ENCODE measurements at places on chromosomes 16 and 17.
A peak's percentile ranks its signal among the peaks of the same experiment; 100 is the strongest.

DNA sequence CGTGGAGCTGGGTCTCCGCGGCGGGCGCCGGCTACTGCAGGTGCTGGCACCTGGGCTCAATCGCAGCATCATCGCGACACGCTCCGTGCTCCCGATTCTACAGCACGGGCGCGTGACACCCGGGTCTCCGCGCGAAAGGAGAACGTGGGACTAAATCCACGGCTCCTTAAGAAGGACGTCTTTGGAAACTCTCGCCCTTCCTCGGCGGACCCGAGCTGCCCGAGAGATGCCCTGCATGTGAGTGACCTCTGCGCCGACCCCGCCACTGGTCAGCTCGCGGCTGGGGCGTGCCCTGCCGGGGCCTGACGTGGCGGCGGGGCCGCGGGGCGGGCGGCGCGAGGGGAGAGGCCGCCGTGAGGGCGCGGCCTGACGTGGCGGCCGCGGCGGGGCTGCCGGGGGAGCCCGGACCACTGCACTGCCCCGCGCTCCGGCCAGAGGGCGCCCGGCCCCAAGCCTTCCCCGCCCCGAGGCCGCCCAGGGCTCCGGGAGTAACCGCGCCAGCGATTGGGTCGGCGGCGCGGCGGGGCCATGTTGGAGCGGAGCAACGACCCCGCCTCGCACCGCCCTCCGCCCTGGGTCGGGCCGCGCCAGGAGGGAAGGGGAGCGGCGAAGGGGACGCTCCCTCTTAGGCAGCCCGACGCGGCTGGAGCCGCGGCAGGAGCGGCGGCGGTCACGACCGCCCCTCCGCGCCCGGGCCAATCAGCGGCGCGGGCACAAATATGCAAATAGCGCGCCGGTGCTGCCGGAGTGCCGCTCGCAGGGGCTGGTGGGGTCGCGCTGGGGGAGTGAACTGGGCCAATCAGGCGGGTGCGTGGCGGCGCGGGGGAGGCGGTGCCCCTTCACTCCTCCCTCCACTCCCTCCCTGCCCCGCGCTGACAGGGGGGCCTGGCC lies 75.6 kb downstream of the CHD9 start:
- DNase-seq, result peak; percentile 93

GRCh38 chr16:27433636-27434035 lies 31.7 kb downstream of the IL21R start:
- no peak for DNase-seq

GRCh38 chr16:57394444-57394843 lies 10.1 kb upstream of the CCL17 start:
- no peak for DNase-seq

- no peak for DNase-seq
Measured at GRCh38 chr16:72094266-72094610, 591 bp downstream of the DHX38 start.

DNA sequence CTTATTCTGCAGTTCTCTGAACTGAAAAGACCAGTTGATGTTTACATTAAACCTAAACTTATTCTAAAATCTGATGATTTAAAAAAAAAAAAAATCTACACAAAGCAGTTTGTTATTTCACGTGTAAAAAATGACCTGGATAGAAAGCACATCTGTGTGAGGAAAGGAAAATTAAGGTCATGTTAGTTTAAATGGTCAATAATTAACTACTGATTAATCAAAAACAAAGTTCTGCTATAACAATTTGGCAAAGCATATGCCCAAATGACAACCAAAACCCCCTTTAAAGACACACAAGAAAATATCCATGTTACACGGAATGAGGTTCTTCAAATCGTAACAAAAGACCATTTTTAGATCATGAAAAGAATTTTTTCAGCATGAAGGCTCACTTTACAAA lies 30.4 kb downstream of the CACNG1 start:
- no peak for DNase-seq
